DMS79 (cell line): ENCODE measurements at places on chromosomes 16 and 17.

DNA sequence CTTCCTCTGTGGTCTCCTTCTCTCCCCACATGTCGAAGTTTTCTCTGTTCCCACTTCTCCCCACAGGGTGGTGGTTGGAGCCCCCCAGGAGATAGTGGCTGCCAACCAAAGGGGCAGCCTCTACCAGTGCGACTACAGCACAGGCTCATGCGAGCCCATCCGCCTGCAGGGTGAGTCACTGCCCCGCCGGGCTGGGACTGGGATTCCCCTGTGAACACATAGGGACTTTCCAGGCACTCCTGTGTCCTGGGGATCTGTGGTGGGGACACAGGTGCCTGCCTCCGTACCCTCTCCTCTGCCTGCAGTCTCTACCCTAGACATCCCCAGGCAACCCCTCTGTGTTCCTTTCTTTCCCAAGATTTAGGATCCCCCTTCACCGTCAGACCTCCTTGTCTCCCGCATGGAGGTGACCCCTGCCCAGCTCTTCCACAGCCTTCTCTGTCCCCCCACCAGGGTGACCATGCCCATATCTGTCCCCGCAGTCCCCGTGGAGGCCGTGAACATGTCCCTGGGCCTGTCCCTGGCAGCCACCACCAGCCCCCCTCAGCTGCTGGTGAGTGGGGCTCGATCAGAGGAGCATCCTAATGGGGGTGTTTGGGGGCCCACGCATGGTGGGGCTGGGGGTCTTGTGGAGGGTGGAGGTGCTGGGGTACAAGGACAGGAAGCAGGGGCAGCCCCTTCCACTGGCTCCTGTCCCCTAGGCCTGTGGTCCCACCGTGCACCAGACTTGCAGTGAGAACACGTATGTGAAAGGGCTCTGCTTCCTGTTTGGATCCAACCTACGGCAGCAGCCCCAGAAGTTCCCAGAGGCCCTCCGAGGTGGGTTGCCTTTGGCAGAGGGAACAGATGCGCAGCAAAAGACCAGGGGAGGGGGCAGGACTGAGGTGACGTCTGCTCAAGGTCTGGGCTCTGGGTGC lies 5.8 kb downstream of the ITGAM start:
- DNase-seq = no peak

DNA sequence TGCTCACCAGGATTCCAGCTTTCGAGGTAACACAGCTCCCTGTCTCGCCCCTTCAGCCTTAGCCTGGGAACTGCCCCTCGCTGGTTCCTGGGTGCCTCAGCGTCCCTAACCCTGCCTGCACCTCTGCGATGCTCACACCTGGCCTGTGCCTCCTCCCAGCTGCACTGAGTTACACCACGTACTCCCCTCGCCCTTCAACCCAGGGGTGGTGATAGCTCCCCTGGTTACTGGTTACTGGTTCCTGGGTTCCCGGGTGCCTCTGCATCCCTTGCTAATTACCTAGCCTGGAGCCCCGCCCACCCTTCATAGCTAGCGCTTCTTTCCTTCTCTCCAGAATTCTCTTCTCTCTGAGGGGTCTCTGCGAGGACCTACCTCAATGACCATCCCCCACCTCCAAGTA lies 65.3 kb upstream of the PLCG2 start:
- DNase-seq = no peak

DNA sequence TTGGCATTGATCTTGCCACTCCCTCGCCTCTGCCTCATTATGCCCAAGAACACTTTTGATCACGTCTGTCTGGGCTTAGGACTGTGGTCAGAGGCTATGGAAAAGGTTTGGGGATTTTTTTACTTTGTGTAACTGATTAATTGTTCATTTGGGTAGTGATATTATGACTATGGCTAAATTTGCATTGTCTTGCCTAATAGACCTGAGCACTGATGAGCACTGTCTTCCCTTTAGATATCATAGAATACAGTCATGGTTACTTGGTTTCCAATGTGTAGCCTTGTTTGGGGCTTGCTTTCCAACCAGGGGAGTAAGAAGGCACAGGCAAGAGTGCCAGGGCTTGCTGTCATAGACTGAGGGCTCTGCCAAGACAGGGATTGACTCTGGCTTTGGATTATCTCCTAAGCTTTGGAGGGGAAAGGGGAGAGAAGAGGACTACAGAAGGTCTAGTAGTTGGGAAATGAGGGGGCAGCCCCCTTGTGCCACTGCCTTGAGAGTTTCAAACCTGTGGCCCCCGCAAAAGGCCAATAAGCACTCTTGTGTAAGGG lies 13.7 kb downstream of the LIMD2 start:
- DNase-seq = no peak

DNA sequence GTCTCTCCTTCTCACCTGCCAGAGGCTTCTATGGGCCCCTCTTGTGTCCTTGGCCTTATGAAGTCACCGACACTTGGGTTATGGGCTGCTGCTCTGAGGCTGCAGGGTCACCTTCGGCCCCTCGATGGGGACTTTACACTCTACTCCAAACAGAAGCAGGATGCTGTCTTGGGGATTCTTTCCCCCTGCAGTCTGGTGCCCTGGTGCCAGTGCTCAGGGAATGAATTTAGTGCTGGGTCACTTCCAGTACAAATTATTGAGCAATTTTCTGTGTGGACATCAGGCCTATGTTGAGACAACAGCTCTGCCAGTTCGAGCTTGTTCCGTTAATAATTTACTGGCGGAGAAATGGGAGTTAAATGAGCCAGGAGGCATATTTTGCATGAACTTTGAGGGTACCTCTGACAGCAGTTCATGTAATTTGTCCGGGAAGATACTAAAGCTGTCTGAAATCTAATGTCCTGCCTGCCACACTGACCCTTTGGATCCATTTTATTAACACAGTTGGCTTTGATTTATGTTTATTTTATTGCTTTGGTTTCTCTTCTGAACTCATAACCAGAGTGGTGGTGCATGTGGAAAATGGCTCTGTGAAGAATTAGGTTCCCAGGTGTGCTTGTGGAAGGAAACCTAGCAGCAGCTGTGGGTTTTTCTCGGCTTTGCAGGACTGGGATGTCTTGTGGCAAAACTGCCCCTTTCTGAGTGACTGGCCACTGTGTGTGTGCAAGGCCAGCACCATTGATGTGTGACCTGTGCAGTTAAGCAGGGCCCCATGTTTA lies 34.1 kb upstream of the DHX8 start:
- DNase-seq = no peak

- no peak for DNase-seq
These were observed 10.3 kb downstream of the NDUFAF8 start for GRCh38 chr17:81249223-81250040.

- no peak for DNase-seq
These were observed 843 bp downstream of the ZNF174 start for GRCh38 chr16:3401719-3402397.

GRCh38 chr17:81557276-81558114 lies 5.3 kb upstream of the FAAP100 start:
- DNase-seq = no peak

- DNase-seq = no peak
These were observed 1.5 kb downstream of the SLC13A5 start for GRCh38 chr17:6711681-6712057.

DNA sequence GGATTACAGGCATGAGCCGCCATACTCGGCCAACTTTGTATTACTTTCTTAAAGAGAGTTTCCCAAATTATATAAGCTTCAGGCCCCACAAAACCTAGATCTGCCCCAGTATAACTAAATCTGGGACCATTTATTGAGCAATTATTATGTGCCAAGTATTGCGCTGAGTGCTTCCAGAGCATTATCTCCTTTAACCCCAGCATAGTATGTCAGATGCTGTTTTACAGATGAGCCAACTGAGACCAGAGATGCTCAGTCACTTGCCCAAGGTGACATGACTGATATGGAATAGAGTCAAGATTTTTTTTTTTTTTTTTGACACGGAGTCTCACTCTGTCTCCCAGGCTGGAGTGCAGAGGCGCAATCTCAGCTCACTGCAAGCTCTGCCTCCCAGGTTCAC lies 1.9 kb upstream of the ERBB2 start:
- no peak for DNase-seq

- no peak for DNase-seq
These were observed 12.2 kb downstream of the ABCC1 start for GRCh38 chr16:15961571-15962090.
